ENCODE measurements at places on chromosomes 6 and 20. TPM values are rescaled to one million over a fixed set of nuclear protein-coding genes. Genes with fewer than 3 reads are reported as not detected.

DNA sequence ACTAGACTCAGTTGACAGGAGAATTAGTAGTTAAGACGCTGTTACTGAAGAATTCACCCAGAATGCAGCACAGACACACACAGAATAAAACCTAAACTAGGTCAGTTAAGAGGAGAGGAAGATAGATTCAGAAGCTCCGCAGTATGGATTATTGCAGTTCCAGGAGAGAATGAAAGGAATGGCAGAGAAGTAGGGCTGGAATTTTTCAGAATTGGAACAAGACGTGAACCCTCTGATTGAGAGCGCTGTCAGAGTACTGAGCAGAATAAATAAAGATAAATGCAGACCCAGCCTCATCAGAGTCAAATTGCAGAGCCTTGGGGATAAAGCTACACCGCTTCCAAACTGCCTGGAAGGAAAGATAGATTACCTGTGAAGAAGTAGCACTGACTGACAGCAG is 344.6 kb downstream of the FARS2 start:
- DNase-seq: no peak

DNA sequence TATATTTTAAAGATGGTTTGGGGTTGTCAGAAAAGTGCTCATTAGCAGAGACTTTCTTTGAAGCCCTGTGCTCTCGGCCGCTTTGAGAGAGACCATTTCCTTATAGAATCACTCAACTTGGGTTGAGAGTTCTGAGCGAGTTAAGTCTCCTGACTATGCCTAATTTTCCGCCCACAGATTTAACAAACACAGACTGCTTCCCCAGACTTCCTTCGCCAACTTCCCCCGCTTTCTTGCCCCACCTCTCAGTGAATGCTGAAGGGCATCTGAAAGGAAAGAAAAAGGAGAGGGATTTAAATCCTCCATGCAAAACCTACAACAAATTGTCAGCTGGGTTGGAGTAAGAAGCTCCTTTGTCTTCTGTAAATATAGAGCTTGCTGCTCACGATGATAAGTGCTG is 224.0 kb downstream of the EYA2 start:
- DNase-seq: no peak

- DNase-seq: no peak
These were observed 37.4 kb downstream of the ERMARD start for GRCh38 chr6:169788809-169789145.

GRCh38 chr20:24911461-24911860 is 37.6 kb upstream of the CST7 start:
- DNase-seq: no peak

GRCh38 chr20:35735826-35736470 is 6.1 kb downstream of the RBM39 start:
- DNase-seq: no peak

DNA sequence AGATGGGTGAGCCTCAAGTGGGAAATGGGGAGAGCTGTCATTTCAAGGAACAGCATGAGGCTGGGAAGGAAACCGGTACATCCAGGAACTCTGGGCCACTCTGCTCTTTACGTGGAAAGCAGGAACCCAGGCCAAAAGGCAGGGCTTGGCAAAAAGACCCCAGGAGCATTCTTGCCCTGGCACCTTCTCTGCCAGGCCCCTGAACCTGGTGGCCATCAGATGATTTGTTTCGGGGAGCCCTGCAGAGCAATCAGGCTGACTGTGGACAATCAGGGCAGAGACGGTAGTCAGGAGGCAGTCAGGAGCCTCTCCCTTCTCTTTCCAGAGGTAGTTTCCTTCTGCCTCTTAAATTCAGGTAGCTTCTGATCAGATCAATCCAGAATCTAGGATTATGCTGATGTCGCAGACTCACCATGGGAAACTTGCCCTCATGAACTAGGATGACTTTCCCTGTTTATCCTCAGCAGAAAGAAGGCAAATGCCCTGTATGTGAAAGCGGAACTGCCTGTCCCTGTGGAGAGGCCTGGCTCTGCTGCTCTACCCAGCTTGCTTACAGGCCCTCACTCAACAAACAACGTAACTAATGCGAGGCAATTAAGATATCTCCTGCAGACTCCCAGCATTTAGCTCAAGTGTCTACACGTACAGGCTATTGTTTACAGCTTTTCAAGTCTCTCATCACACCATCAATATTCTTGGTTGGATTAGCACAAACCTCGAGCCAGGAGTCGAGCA is 36.6 kb downstream of the EZR start:
- no peak for DNase-seq

Gene TAAR1
- total RNA-seq: not detected

Gene TAF4
- 10.7 TPM for total RNA-seq

Gene BCAS4
- 1.8 TPM for total RNA-seq

Gene GATA5
- total RNA-seq: 1.7 TPM

Gene KIF25
- not detected for total RNA-seq
